Liver (tissue), 10 donors: ENCODE measurements at places on chromosomes 7 and 10. TPM values are rescaled to one million over a fixed set of nuclear protein-coding genes. Genes with fewer than 3 reads are reported as not detected.

The HABP2 gene
- polyA plus RNA-seq = 259 TPM

The SEPTIN14 gene
- polyA plus RNA-seq = not detected

The COBL gene
- 8.6 TPM for polyA plus RNA-seq

The ACTA2 gene
- 130 TPM for polyA plus RNA-seq

The VWDE gene
- 0.14 TPM for polyA plus RNA-seq

The PRF1 gene
- polyA plus RNA-seq = 2.5 TPM

- H3K27me3 ChIP-seq = no peaks in the 10 kb centered on the region
- peaks cover 3% of the 10 kb centered on the region for H3K4me1 ChIP-seq
- H3K36me3 ChIP-seq = no peaks in the 10 kb centered on the region
- no peak for DNase-seq
Measured at GRCh38 chr10:70905071-70906021, 17.0 kb upstream of the PCBD1 start.

DNA sequence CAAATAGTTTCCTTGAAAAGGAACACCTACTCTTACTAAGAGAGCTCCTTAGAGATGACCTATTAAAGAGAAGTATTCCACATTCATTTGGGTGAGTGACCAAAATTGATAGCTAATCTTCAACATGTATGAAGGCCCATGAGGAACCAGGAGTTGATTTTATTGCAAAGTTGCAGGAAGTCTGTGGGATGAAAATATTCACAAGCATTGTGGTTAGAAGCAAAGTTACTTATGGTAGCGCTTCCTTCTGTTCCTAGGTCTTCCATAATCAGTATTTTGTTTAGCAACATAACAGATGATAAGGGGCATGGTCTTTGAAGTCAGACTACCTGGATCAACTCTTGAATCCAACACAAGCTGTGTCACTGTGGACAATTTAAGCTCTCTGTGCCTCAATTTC, 164.5 kb downstream of the DGKB start:
- no peaks in the 10 kb centered on the region for H3K4me1 ChIP-seq
- H3K36me3 ChIP-seq = no peaks in the 10 kb centered on the region

- no peak overlapping the region for H3K27ac ChIP-seq
- H3K4me1 ChIP-seq = peaks cover 10% of the 10 kb centered on the region
- no peaks in the 10 kb centered on the region for H3K27me3 ChIP-seq
- no peak overlapping the region for H3K4me3 ChIP-seq
- peaks cover 4% of the 10 kb centered on the region for H3K36me3 ChIP-seq
Measured at GRCh38 chr7:74674166-74674565, 16.6 kb downstream of the GTF2I start.

GRCh38 chr7:27762062-27762461, 22.1 kb downstream of the TAX1BP1 start:
- H3K36me3 ChIP-seq = peaks cover 13% of the 10 kb centered on the region
- no peak for DNase-seq
- H3K27ac ChIP-seq = no peak overlapping the region
- H3K4me1 ChIP-seq = no peaks in the 10 kb centered on the region
- no peaks in the 10 kb centered on the region for H3K27me3 ChIP-seq
- no peak overlapping the region for H3K4me3 ChIP-seq

DNA sequence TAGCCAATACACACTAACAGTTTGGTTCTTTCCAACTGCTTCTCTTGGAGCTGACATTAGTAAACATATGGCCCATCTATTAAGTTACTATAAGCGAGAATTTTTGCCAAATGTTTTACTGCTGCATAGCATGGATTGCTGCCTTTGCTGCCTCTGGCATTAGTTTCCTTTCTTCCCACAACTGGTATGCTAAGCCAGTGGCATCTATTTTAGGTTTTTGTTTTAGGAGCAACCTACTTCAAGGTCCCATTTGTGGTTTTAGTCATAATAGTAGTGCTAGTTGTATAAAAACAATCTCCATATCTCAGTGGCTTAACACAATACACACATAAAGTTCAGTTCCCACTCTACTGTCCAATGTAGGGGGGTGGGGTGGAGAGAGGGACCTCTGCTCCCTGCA, 25.9 kb upstream of the PANK1 start:
- H3K4me1 ChIP-seq = no peaks in the 10 kb centered on the region
- H3K27ac ChIP-seq = no peak overlapping the region
- H3K27me3 ChIP-seq = no peaks in the 10 kb centered on the region
- DNase-seq = no peak
- H3K4me3 ChIP-seq = no peak overlapping the region

DNA sequence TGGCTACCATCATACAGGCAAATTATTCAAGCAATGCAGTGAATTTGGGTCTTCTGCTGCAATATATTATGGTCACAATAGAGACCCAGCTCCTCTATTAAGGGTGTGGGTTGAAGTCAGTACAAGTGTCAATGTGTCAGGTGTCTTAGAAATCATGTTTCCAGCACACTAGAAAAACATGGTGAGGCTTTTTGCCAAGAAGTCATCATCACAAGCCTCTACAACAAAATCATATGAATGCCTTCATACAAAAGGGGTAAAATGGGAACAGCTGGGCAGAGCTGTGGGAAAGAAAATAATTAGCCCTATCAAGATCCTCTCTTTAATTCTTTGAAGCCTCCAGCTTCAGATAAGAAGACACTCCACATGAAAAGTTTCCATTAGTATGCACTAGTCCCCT, 37.2 kb downstream of the FAM13C start:
- H3K4me1 ChIP-seq = peaks cover 2% of the 10 kb centered on the region
- H3K36me3 ChIP-seq = no peaks in the 10 kb centered on the region

GRCh38 chr7:95126053-95126709, 198.2 kb downstream of the PON1 start:
- no peaks in the 10 kb centered on the region for H3K36me3 ChIP-seq
- no peak for DNase-seq
- no peaks in the 10 kb centered on the region for H3K27me3 ChIP-seq
- no peak overlapping the region for H3K27ac ChIP-seq

GRCh38 chr10:114526126-114526503, 121.8 kb upstream of the AFAP1L2 start:
- H3K36me3 ChIP-seq = no peaks in the 10 kb centered on the region
- DNase-seq = no peak
- H3K4me1 ChIP-seq = peaks cover 2% of the 10 kb centered on the region
- peak overlapping the region; percentile 79 for H3K27ac ChIP-seq
- no peaks in the 10 kb centered on the region for H3K27me3 ChIP-seq

GRCh38 chr7:103637094-103637493, 191.1 kb upstream of the SLC26A5 start:
- no peak overlapping the region for H3K27ac ChIP-seq
- DNase-seq = no peak
- no peaks in the 10 kb centered on the region for H3K4me1 ChIP-seq
- no peaks in the 10 kb centered on the region for H3K27me3 ChIP-seq
- no peak overlapping the region for H3K4me3 ChIP-seq

DNA sequence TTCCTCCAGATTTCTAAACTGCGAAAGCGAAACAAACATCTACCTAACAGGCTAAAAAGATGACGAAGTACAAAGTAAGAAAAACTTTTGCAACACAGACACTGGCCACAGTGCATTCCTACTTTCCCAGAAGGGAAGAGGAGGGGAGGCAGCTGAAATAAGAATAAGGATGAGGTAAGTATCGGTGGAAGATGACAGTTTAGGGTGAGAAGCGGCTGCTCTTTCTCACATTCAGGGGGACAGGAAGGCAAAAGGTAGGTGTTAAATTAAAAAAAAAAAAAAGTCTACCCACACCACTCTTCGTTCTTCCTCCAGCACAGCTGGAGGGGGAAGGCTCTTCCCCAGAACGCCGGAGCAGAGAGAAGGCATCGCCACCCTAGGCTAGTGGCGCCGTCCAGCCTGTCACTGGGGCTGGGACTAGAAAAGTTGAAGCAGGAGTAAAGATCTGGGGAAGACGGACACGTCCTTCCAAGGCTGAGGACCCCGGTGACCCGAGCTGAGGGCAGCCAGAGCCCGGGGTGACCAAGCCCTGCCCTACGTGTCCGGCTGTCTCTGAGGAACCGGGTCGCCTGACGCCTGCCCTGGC, 846 bp downstream of the DNAJC1 start:
- H3K4me3 ChIP-seq = peak overlapping the region; percentile 97
- no peaks in the 10 kb centered on the region for H3K4me1 ChIP-seq
- DNase-seq = no peak
- peak overlapping the region; percentile 97 for H3K27ac ChIP-seq
- no peaks in the 10 kb centered on the region for H3K36me3 ChIP-seq

DNA sequence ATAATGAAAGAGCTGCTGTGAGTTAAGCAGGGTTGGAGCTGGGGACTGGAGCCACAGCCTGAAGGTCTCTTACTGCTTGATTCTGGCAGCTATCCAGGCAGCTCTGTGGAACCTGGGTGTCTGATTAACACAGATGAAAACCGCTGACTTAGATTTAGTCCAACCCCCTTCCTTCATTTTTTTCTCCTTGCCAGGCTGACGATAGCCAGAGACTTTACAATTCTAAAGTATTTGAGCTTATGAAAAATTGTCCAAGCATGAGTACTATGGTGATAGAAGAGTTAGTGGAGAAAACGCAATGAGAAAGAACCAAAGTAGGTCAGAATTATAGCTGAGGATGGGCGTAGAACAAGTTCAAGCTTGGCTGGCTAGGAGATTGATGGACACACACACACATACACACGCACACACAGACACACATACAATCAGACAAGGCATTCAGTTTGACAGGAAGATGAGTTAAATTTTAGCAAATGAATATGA, 13.5 kb upstream of the GPR85 start:
- no peaks in the 10 kb centered on the region for H3K27me3 ChIP-seq
- H3K36me3 ChIP-seq = no peaks in the 10 kb centered on the region
- peaks cover 1% of the 10 kb centered on the region for H3K4me1 ChIP-seq
- no peak overlapping the region for H3K27ac ChIP-seq
- no peak overlapping the region for H3K4me3 ChIP-seq

- no peaks in the 10 kb centered on the region for H3K36me3 ChIP-seq
- H3K27me3 ChIP-seq = no peaks in the 10 kb centered on the region
- no peak overlapping the region for H3K4me3 ChIP-seq
Measured at GRCh38 chr7:35348611-35349400, 94.9 kb upstream of the TBX20 start.
